ENCODE measurements at places on chromosomes 12 and 14.

DNA sequence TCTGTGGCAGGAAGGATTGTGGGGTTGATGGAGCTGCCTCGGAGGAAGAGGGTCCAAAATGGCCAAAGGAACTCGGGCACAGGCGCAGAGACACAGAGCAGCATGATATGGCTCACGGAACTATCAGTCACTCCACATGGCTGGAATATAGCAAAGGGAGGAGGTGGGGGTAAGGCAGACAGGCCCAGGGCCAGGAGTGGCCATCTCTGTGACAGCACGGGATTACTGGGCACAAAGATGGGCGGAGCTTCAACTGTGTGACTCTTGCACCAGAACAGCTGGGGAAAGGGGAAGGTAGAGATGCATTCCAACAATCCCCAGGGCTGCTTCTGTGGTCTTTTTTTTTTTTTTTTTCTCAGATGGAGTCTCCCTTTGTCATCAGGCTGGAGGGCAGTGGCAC lies 24.8 kb upstream of the EML1 start:
- no peak for DNase-seq

- no peak for DNase-seq
Observed at GRCh38 chr14:51295646-51296263, 55.7 kb downstream of the TMX1 start.

GRCh38 chr12:23543767-23544166 lies 405.7 kb downstream of the SOX5 start:
- no peak for DNase-seq

GRCh38 chr12:110037315-110037714 lies 11.0 kb downstream of the C12orf76 start:
- no peak for DNase-seq

GRCh38 chr12:66599816-66600215 lies 79.1 kb downstream of the GRIP1 start:
- DNase-seq: no peak

- no peak for DNase-seq
Observed at GRCh38 chr14:32224737-32225377, 21.8 kb upstream of the RNU6-8 start.

Measured in activated CD4-positive, alpha-beta T cell treated with anti-CD3 and anti-CD28 coated beads, Interleukin-2, amount 50 U/mL, for 48 hours (primary cell).